ENCODE measurements at places on chromosomes 4 and X.
A peak's percentile ranks its signal among the peaks of the same experiment; 100 is the strongest.

GRCh38 chrX:76148041-76148665, 24.7 kb upstream of the PBDC1 start:
- no peak for DNase-seq
- H3K27me3 ChIP-seq = no peaks in the 10 kb centered on the region
- H3K4me3 ChIP-seq = no peak overlapping the region
- no peak overlapping the region for H3K27ac ChIP-seq

- H3K36me3 ChIP-seq = no peaks in the 10 kb centered on the region
- peak overlapping the region; percentile 1 for H3K27ac ChIP-seq
- no peak for DNase-seq
These were observed 243.8 kb downstream of the PPP3CA start for GRCh38 chr4:101103381-101104142.

DNA sequence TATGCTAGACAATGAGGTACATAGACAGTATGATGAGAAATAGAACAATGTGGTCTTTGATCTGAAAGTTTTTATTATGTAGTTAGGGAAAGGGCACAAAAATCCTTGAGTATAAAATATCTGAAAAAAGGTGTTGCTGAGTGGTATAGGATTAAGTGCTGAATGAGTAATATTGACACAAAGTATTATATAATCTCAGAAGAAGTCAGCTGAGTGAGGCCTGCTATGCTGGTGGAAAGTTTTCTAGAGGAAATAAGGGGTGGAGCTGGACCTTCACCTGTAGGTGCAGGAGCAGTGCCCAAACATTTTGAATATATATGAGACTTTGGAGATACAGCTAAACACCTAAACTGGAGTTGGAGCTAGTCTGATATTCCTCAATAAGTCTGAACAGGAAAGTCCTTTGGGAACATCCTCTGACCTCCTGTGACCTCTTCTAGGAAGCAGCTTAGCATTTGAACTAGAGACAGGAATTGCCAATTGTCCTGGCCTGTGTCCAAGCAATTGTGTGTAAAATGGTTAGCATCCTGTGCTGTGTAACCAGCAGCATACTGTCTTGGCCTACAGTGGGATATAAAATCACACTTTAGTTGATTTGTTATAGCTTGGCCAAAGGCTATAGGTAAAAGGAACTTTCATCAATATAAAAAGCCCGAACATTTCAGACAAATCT, 285.3 kb downstream of the ANKRD50 start:
- no peak for DNase-seq
- no peak overlapping the region for H3K4me3 ChIP-seq
- H3K36me3 ChIP-seq = no peaks in the 10 kb centered on the region

GRCh38 chrX:154317391-154317995, 21.9 kb downstream of the TKTL1 start:
- no peaks in the 10 kb centered on the region for H3K4me1 ChIP-seq
- H3K4me3 ChIP-seq = no peak overlapping the region
- DNase-seq = peak; percentile 55
- no peaks in the 10 kb centered on the region for H3K36me3 ChIP-seq
- H3K27me3 ChIP-seq = no peaks in the 10 kb centered on the region
- H3K27ac ChIP-seq = no peak overlapping the region

DNA sequence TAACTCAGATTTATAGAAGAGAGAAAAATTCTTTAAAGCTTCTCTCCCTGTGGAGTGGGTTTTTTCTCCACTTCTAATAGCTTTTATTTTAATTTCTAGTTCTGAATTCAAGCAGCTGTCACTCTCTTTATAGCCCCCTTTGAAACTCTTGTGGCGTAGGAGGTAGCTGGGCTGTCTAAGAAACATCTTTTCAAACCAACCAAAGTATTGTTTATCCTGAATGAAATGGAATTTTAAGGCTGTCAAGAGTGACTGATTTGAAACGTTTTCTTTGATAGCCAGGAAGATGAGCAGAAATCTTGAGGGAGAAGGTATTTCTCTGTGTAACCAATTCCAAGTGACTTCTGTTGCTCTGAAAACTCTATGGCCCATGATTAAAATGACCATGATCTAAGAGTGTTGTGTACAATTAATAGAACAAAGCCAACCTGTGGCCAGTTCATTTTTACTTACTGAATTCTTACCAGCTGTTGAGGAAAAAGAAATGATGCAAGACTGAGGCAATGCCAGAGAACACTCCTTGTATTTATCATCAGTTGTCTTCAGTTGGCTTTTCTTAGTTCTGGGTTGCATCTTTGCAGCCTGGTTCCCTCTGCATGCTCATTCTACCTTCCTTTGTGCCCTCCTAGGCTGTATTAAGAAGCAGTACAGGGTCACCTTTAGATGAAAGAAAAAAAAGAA, 298.4 kb downstream of the ARHGAP10 start:
- no peak overlapping the region for H3K4me3 ChIP-seq
- H3K36me3 ChIP-seq = peaks cover 3% of the 10 kb centered on the region
- H3K4me1 ChIP-seq = no peaks in the 10 kb centered on the region
- DNase-seq = no peak
- H3K27ac ChIP-seq = no peak overlapping the region
- H3K27me3 ChIP-seq = no peaks in the 10 kb centered on the region

- no peaks in the 10 kb centered on the region for H3K27me3 ChIP-seq
- no peak overlapping the region for H3K4me3 ChIP-seq
- peaks cover 3% of the 10 kb centered on the region for H3K4me1 ChIP-seq
- H3K27ac ChIP-seq = no peak overlapping the region
These were observed 2.7 kb upstream of the GEMIN8 start for GRCh38 chrX:14032406-14032805.

- peaks cover 34% of the 10 kb centered on the region for H3K4me1 ChIP-seq
- H3K27ac ChIP-seq = no peak overlapping the region
- DNase-seq = no peak
- no peak overlapping the region for H3K4me3 ChIP-seq
- no peaks in the 10 kb centered on the region for H3K27me3 ChIP-seq
These were observed 441.0 kb downstream of the RAPGEF2 start for GRCh38 chr4:159543831-159544230.

DNA sequence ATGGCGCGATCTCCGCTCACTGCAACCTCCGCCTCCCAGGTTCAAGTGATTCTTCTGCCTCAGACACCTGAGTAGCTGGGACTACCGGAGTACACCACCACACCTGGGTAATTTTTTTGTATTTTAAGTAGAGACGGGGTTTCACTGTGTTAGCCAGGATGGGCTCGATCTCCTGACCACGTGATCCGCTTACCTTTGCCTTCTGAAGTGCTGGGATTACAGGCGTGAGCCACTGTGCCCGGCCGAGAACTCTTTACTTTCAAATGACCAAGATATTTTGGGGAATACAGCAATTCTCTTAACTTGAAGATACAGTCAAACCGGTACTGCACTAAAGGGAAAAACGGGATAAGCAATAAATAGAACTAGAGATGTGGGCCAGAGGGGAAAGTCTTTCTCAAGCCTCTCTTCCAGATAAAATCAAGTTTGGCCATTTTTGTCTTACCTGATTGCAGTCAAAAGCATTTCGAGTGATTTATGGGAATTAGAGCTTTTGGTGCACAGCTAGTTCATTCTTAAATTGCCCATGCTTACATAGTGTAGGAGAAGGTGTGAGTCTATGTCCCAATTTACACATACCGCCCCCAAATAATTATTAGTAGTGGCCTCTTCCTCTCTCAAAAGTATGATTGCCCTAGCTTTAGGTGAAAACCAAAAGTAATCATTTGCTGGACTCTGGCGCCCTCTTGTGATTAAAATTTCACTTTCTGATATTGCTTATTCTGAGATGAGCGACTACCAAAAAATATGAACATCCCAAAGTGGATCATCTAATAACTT, 53.2 kb upstream of the ABCG2 start:
- H3K27me3 ChIP-seq = no peaks in the 10 kb centered on the region
- no peaks in the 10 kb centered on the region for H3K4me1 ChIP-seq
- H3K36me3 ChIP-seq = no peaks in the 10 kb centered on the region
- H3K4me3 ChIP-seq = no peak overlapping the region
- H3K27ac ChIP-seq = no peak overlapping the region

DNA sequence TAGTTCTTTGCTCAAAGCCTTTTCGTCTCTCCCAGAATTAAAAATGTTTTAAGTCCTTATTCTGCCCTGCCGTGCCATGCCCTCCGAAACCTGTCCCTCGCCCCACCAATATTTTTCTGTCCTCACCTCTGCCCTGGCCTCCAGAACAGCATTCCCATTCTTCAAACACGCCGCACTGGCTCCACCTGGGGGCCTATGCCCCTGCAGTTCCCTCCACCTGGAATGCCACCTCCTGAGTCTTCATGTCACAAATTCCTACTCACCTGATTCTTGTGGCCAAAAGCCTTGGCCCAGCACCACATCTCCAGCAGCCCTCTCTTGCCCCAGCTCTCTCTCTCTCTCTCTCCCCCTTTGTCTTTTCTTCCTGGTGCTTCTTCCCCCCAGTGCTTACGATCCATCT, 91.6 kb downstream of the APBB2 start:
- DNase-seq = no peak
- H3K4me1 ChIP-seq = peaks cover 16% of the 10 kb centered on the region
- H3K27ac ChIP-seq = no peak overlapping the region
- no peaks in the 10 kb centered on the region for H3K27me3 ChIP-seq
- H3K4me3 ChIP-seq = no peak overlapping the region

DNA sequence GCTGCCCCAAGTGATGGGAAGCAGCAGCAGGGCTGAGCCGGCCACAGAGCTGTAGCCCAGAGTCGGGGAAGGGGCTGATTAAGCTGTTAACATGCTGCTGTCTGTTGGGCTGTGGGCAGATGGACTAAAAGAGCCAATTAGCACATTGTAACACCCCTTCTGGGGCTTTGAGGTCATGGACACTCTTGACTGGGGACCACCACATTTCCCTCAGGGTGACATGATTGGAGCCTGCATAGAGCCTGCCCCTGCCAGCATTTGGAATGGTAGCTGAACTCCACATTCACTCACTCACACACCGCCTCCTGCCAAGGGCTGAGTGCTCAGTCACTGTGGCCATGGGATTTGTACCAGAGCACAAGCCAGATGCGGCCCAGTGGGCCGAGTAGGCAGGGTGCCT, 646.9 kb downstream of the FAT4 start:
- H3K27ac ChIP-seq = no peak overlapping the region
- no peaks in the 10 kb centered on the region for H3K27me3 ChIP-seq
- no peak overlapping the region for H3K4me3 ChIP-seq
- DNase-seq = no peak
- H3K4me1 ChIP-seq = no peaks in the 10 kb centered on the region
- no peaks in the 10 kb centered on the region for H3K36me3 ChIP-seq

DNA sequence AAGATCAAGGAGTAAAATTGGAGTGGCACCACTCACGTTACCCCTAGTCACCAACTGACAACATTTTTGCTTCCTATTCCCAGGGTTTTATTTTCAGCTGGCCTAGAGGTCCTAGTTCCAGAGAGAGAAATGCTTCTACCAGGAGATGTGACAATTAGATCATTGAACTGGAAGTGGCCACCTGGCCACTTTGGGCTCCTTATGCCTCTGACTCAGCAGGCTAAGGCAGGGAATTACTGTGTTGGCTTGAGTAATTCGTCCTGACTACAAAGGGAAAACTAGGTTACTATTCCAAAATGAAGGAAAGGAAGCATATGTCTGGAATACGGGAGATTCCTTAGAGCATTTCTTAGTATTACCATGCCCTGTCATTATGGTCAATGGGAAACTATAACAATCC, 831.6 kb upstream of the NDST4 start:
- H3K36me3 ChIP-seq = no peaks in the 10 kb centered on the region
- no peak overlapping the region for H3K4me3 ChIP-seq
- DNase-seq = no peak
- no peaks in the 10 kb centered on the region for H3K4me1 ChIP-seq

- H3K36me3 ChIP-seq = no peaks in the 10 kb centered on the region
- DNase-seq = no peak
- H3K4me1 ChIP-seq = peaks cover 4% of the 10 kb centered on the region
These were observed 36.1 kb downstream of the NBDY start for GRCh38 chrX:56764975-56765791.

- H3K4me3 ChIP-seq = no peak overlapping the region
- DNase-seq = peak; percentile 16
- peaks cover 49% of the 10 kb centered on the region for H3K4me1 ChIP-seq
- no peak overlapping the region for H3K27ac ChIP-seq
- H3K36me3 ChIP-seq = no peaks in the 10 kb centered on the region
- H3K27me3 ChIP-seq = peaks cover 88% of the 10 kb centered on the region
These were observed 52.7 kb upstream of the BCOR start for GRCh38 chrX:40150503-40150902.

GRCh38 chr4:153275380-153276276, 68.9 kb upstream of the MND1 start:
- H3K4me3 ChIP-seq = no peak overlapping the region
- no peaks in the 10 kb centered on the region for H3K27me3 ChIP-seq
- DNase-seq = no peak
- H3K27ac ChIP-seq = no peak overlapping the region
- H3K4me1 ChIP-seq = no peaks in the 10 kb centered on the region

DNA sequence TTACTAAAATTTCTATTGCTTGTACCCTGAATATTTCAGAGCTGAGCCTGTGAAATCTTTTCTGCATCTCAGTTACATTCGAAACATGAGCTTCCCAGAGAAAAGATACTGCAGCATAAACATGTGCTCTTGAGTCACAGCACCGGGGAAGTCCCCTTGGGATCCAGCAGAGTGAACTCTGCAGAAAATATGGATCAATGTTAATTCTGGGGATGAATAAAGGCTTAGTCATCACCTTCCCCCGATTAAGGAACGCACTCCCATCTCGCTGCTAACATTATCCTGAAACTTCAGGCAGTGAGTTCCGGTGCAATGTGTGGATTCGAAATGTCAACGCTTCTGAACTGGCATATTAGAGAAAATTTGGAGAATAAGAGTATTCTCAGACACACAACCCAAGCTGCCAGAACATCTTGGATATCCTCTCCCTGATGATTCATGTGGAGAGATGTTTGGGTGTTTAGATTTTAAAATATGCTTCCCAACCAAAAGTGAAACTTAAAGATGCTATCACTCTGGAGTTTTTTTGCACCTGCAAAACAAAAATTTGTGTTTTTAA, 90.8 kb downstream of the IRF2 start:
- DNase-seq = no peak
- H3K4me1 ChIP-seq = peaks cover 43% of the 10 kb centered on the region
- no peaks in the 10 kb centered on the region for H3K27me3 ChIP-seq
- no peak overlapping the region for H3K27ac ChIP-seq
- no peak overlapping the region for H3K4me3 ChIP-seq
- H3K36me3 ChIP-seq = no peaks in the 10 kb centered on the region

GRCh38 chr4:74930162-74930561, 2.8 kb upstream of the PARM1 start:
- H3K27me3 ChIP-seq = peaks cover 34% of the 10 kb centered on the region
- no peak for DNase-seq
- H3K4me1 ChIP-seq = peaks cover 8% of the 10 kb centered on the region
- no peaks in the 10 kb centered on the region for H3K36me3 ChIP-seq

- H3K36me3 ChIP-seq = no peaks in the 10 kb centered on the region
- no peak overlapping the region for H3K4me3 ChIP-seq
- DNase-seq = peak; percentile 61
- H3K4me1 ChIP-seq = peaks cover 9% of the 10 kb centered on the region
These were observed 59.9 kb upstream of the CHRNA9 start for GRCh38 chr4:40275065-40275730.

- no peaks in the 10 kb centered on the region for H3K27me3 ChIP-seq
- H3K36me3 ChIP-seq = no peaks in the 10 kb centered on the region
- no peak overlapping the region for H3K4me3 ChIP-seq
- H3K27ac ChIP-seq = no peak overlapping the region
- DNase-seq = no peak
These were observed 344.7 kb upstream of the FAM241A start for GRCh38 chr4:111800551-111800950.
